ENCODE measurements at places on chromosomes 7 and 10. TPM values are rescaled to one million over a fixed set of nuclear protein-coding genes. Genes with fewer than 3 reads are reported as not detected.

Gene TMEM229A
- 0.33 TPM for total RNA-seq

DNA sequence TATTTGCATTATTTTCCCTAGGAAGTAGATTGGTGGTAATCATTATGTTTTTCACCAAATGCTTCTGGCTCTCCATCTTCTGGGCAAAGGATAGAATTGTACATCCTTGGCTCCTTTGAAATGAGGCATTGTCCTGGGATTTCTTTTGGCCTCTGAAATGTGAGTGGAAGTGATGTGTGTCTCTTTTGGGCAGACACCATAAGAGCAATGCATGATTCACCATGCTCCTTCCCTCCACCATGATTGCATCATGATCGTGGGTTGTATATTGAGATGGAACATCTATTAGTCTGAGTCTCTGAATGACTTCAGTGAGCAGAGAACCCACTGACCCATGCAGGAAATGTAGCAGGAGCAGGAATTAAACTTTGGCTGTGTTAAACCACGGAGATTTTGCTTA lies 49.2 kb downstream of the ADRA2A start:
- no peak for DNase-seq

DNA sequence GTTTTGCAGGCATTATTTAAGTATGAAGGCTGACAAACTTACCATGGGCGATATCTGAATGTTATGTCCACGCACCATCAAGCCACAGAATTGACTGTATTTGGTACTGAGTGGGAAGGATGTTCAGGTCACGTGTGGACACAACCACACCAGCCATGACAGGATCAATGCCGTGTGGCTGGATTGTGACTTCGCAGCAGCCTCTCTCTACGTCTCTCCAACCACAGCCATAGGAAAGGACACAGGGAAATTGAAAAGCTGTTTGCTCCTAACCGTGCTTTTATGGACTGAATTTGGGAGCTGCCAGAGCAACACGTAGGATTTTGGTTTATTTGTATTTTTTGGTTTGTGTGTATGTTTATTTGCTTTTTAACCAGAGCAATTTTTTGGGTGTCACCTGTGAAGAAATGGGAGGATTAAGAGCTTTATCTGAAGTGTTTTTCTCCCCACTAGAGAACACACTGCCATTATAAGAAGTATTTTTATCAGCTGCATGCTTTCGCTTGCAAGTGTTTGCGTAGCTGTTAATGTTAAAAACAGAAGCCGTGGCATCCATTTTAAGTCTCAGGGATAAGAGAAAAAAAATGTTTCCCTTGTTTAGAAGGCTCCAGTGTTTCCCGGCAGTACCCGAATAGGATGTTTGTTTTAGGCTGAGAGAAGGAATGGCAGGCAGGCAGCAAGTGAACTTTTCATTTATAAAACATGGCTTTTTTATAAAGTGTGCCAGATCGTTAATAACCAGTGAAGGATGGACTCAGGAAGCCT lies 401.1 kb upstream of the NFE2L3 start:
- DNase-seq, result no peak

- no peak for DNase-seq
Measured at GRCh38 chr10:91317541-91317940, 92.6 kb upstream of the HECTD2 start.

DNA sequence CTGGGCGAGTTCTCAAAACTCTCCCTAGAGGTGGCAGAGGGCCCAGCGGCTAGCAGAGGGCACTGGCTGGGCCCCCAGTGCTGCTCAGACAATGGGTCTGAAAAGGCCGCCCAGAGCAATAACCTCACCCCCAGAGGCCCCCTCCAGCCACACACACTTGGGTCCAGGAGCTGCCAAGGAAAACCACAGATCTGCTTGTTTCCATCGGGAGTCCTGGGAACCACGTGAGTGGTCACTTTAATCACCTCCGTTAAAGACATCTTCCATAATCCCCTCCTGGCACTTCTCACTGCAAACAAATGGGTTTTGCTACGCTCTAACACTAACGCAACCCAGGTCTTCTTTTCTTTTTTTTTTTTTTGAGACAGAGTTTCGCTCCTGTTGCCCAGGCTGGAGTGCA lies 30.0 kb downstream of the NUDT1 start:
- no peak for DNase-seq

GRCh38 chr7:15678653-15679052 lies 7.8 kb downstream of the MEOX2 start:
- no peak for DNase-seq

Measured in type B pancreatic cell (in vitro differentiated cells).